Right ventricle myocardium inferior (tissue), 1 donor: ENCODE measurements at places on chromosomes 1 and 21. TPM values are rescaled to one million over a fixed set of nuclear protein-coding genes. Genes with fewer than 3 reads are reported as not detected.
A peak's percentile ranks its signal among the peaks of the same experiment; 100 is the strongest.

- DNase-seq = peak; percentile 81
Measured at GRCh38 chr1:85201340-85202091, 700 bp upstream of the SYDE2 start.

DNA sequence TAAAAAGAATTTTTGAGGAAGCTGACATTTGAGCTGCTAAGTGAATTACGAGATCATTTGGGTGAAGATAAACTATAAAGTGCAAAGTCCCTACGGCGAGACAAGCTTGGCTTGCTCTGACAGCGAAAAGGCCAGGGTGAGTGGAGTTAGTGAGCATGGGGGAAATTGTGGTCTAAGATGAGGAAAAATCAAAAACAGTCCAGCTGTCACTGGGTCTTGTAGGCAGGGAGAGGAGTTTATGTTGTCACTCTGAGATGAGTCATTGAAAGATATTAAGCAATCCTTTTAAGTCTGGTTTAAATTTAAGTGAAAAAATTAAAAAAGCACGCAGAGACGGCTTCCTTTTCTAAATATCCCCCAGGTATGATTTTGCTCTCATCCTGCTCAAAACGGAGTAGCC is 601.9 kb downstream of the MRPL39 start:
- no peak for DNase-seq

Gene GJA4
- 23.0 TPM for total RNA-seq

DNA sequence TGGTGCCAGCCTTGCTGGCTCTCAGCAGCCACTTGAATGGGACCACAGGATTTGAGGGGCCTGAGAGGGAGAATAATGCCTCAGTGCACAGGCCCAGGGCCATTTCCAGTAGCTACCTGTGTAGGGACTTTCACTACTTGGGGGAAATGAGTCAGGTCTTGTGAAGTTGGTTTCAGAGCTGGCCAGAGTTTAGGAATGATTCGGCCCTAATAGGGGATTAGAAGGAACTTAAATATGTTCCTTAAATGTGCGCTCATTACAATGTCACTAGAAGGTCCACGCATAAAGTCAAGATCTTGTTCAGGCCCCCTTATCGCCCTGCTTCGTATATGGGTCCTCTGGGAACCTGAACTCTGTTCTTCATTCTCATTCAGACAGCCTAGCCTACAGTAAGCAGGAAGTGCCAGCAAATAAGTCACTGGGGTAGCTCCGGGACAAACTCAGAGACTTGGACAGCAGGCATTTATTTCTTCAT is 5.6 kb upstream of the AKR1A1 start:
- DNase-seq = no peak

- no peak for DNase-seq
Measured at GRCh38 chr1:214525535-214526019, 25.8 kb downstream of the PTPN14 start.

DNA sequence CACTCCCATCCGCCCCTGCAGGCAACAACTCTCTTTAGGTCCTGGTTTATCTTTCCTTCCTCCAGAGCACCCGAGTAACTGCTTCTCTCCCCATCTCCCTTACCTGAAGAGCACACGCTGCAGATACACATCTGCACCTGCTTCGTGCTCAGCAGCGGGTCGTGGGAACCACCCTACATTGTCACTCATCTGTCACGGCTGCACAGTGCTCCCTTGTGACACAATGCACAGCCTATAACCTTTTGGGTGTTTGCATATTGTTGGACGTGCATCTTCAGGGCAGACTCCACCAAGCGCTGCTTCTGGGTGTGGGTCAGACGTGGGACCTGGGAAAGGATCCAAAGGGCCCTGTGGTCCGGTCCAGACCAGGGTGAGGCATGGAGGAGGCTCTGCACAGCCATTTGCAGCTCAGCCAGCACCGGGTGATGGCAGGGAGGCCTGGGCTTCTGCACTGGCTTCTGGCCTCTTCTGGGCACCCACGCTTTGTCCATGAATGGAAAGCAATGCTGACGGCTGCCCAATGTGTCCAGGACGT is 42.5 kb downstream of the WDR4 start:
- no peak for DNase-seq
